Endothelial cell of coronary artery (primary cell): ENCODE measurements at places on chromosomes 1 and 21. TPM values are rescaled to one million over a fixed set of nuclear protein-coding genes. Genes with fewer than 3 reads are reported as not detected.

Gene HTR1D
- total RNA-seq: 0.09 and 1.5 TPM in 2 replicates

Gene TRIM17
- total RNA-seq: not detected in 2 replicates

Gene CLCA4
- not detected in 2 replicates for total RNA-seq

Gene OR2L2
- not detected in 2 replicates for total RNA-seq

Gene FAM72C
- 0.19 and 1.5 TPM in 2 replicates for total RNA-seq

Gene CYP4A22
- not detected in 2 replicates for total RNA-seq

Gene HSD3B2
- total RNA-seq: not detected in 2 replicates

Gene SPRR2G
- total RNA-seq: not detected in 2 replicates

Gene DNAJC6
- total RNA-seq: 2.2 and 2.4 TPM in 2 replicates

Gene ARHGEF10L
- total RNA-seq: 3.5 and 9.5 TPM in 2 replicates

Gene SPRR5
- not detected in 2 replicates for total RNA-seq

Gene PLCH2
- total RNA-seq: under 0.01 and 0.09 TPM in 2 replicates

Gene ADCY10
- total RNA-seq: under 0.01 TPM in 1 of 2 replicates, not detected in the other

Gene GNG4
- not detected in 2 replicates for total RNA-seq

Gene SYT2
- total RNA-seq: not detected in 2 replicates

Gene LPAR3
- total RNA-seq: not detected in 2 replicates
